Activated T-helper 9 cell treated with anti-CD3 and anti-CD28 coated beads, Interleukin-2, amount 50 U/mL, for 16 hours (primary cell): ENCODE measurements at places on chromosomes 16 and 17.
A peak's percentile ranks its signal among the peaks of the same experiment; 100 is the strongest.

GRCh38 chr17:80742581-80743180 lies 198.0 kb downstream of the RPTOR start:
- DNase-seq, result no peak

DNA sequence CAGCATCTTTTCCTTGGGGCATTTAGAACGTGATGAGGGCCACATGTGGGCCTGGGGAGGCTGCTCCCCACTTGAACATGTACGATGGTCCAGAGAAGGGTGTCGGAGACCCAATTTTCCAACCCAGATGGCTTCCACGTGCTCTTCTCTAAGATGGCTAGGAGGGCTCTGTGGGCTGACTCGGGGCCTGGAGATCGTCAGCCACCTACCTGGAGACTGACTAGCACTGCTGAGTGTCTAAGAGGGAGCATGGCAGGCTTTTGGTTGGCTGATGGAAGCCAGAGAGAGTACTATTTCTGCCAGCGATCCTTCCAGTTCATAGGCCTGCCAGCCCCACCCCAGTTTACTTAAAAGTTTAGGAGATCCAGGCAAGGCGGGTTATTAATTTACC lies 60.2 kb upstream of the CLEC18A start:
- no peak for DNase-seq

- DNase-seq, result no peak
Measured at GRCh38 chr16:46573008-46573833, 48.0 kb downstream of the SHCBP1 start.

DNA sequence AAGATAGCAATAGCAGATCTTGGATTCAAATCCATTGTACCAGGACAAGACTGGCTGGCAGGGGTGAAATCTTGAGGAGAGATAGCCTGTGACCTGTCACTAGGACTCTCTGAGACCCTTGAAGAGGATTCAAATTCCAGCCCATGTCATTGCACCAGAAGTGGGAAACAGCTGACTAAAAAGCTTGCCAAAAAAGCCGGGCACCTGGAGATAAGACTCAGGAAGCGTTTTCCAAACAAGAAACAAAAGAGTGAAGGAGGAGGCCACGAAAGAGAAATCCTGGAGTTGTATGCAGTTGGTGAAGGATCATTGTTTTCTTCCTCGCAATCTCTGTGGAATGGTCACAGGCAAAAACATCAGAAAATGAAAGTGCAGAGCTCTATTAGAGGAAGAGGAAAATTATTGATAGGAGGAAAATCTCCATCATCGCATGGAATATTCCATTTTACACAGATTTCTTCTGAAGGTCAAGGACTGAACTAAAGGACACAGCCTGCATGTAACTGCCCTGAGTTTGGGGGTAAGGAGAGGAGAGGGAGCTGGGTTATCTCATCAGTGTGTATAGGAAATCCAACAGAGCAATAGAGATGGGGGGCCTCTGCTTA lies 9.0 kb upstream of the WSB1 start:
- DNase-seq, result no peak

DNA sequence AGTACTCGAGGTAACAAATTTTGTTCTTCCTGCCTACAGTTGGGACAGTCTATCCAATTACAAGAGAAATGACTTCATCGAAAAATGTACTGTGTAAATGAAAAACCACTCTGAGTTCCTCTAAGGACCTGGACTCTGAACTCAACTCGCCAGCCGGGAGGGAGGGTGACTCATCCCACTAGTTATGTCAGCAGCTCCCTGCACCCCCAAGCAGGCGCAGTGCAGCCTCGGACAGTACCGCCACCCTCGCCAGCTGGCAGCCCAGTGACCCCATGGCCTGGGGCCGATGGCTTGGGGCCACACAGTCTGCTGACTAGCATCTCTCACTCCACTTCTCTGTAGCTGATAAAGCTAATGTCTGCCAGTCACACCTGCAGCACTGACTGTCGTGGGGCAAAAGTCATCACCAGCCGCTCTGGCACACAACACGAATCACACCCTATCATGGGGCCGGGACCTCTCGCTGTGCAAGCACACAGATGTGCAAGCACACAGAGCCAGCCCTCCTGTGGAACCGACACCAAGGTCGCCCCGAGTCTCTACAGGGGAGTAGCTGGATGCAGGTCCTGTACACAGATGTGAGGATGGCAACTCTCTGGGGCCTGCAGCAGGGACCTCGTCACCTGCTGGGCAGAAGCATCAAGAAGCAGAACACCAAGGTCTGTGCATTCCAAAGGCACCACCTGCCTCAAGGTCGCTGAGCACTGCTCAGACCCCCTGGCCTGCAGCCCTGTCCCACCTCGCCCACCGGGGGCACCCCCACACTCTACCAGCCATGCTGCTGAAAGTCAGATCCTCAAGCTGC lies 5.7 kb downstream of the CSNK1D start:
- no peak for DNase-seq

DNA sequence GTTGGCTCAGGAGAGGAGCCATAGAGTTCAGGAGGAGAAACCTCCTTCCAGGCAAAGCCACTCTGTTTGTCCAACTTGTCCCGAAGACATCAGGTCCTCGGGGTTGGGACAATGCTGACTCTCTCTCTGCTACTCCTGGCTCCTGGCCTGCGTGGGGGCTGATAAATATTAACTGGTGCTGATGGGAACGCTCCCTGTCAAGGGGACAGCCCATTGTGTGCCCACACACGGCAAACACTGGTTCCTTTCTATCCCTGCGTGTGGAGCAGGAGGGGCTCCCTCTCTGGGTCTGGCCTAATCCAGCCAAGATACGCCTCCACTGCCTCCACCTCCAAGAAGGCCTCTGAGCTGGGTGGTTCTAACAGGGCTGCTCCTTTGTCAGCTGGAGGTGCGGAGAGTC lies 4.4 kb downstream of the KIF19 start:
- no peak for DNase-seq

DNA sequence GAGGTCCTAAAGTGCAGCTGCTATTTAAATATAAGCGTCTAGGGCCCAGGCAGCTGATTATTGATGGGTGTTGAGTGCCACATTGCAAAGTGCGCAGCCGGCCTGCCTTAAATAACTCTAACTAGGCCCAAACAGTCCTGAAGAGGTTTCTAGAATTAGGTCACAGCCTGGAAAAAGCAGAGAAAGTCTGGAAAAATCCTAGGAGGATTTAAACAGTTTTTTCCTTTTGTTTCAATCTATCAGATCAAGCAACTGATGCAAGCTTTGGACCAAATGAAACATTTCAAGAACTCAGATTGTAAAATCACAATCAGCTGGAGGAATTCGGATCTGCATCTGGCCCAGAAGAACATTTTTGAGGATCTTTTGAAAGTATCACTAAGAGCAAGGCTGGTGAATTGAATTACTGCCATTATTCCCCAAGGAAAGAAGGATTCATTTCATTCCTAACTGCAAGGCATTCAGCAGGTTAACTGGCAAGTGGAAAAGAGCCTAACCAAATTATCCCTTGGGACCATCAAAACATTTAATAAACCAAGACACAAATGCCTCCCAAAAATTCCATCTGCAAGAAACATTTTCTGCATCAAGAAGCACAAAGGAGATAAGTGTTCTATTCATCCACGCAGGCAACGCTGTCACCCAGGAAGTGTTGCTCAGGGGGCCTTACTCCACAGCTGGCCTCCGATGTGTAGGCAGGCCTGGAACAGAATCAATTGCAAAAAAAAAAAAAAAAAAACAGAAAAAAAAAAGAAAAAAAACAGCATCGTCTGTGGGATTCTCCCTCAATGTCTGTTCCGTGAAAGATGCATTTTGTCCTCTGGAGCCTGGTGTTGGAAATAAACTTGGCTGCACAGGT lies 46.1 kb downstream of the IRX3 start:
- DNase-seq, result no peak

DNA sequence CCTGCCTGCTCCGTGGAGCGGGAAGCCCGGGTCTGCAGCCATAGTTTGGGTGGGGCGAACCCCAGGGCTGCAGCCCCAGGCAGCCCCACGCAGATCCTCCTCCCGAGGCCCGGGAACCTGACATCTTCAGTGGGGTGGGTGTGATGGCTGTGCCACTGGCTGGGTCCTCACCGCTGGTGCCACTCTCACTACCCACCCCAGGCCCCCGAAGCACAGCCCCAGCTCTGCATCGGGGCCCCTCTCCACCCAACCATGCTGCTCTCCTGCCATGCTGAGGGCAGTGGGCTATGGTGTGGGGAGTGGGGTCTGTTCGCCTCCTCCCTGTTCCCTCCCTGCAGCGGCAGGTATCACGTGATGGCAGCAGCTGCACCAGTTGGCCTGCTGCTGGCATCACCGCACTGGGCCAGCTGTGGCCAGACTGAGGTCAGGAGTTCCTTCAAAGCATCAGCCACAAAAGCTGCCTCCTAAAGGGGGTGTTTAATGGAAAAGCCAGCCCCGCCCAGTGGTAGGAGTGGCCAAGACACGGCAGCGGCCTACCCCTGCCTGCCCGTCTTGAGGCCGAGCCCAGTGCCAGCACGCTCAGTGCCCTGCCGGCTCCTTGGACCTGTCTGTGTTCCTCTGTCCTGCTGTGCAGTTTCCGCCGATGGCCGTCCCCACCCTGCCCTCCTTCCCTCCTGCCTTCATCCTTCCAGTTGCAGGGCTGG lies 10.8 kb downstream of the KCTD5 start:
- no peak for DNase-seq

GRCh38 chr17:51541215-51541614 lies 280.9 kb downstream of the UTP18 start:
- DNase-seq, result no peak

- no peak for DNase-seq
Measured at GRCh38 chr16:30187971-30188561, 4.7 kb downstream of the CORO1A start.

- no peak for DNase-seq
Measured at GRCh38 chr16:12405089-12405488, 398.6 kb downstream of the CPPED1 start.

GRCh38 chr16:47096297-47096696 lies 47.4 kb downstream of the NETO2 start:
- DNase-seq, result no peak

DNA sequence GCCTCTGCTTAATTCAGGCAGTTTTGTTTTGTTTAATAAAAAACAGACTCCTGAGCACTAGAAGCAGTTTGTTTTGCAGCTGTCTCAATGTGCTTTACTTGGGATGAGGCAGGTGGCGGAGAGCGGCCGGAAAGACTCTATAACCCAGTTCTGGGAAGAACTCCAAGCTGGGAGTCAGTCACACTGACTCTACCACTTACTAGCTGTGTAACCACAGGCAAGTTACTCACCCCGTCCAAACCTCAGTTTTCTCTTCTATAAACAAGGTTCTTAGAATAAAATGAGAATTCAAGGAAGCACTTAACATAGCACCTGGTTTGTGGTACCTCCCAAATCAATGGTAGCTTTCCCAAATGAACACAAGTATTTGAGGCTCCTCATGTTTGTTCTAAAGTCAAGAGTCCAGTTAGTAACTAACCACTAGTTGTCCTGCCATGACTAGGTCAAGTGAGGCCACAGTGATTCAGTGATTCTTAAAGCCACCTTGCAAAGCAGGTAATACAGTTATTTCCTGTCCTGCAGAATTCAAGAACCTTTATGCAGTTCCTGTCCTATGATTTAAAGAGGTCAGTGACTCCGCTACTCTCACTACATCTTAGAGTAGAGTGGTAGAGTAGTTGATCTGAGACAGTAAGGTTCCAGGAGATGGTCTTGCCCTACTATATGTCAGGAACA lies 2.7 kb downstream of the TXNDC17 start:
- DNase-seq, result no peak

DNA sequence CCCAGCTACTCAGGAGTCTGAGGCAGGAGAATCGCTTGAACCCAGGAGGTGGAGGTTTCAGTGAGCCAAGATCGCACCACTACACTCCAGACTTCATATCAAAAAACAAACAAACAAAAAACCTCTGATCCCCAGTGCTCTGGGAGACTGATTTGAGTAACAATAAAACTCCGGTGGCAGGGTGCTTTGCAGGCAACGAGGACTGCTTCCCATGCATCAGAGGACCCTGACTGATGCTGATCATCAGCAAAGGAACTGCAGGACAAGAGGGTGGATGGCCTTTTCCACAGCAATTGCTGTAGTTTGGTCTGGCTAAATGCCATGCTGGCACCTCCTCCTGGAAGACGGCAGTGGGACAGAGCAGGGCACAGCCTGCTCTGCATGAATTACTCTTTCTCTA lies 6.4 kb upstream of the SLC39A11 start:
- DNase-seq, result no peak

DNA sequence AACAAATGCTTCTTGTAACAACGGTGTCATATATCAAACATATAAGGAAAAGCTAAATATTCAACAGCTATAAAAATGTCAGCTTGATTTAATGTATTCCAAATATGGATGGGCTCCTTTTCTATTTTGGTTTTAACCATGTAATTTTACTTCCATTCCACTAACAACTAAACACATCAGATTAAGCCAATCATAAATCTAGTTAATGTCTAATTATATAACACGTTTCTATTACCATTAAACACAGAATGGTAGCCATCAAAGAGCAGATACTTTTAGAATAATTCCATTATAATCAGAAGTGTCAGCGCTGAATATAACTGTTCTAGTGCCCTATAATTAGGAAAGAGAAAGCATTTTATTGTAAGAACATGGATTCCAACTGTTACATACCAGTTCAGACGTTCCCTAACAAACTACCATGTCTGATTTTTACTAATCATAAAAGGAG lies 10.0 kb downstream of the CMC2 start:
- no peak for DNase-seq

DNA sequence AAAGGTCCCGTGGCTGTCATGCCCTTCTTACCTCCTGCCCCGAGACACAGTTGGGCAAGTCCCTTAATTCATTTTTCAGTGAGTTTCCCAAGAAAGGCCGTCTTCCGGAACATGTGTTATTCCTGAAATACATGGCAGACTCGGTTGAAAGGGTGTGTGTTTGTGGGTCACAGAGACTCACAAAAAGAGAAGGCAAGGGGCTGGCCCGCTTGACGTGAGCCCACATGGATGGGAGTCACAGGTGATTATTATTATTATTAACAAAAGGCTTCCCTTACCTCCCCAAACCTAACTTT lies 34.1 kb upstream of the CCR7 start:
- no peak for DNase-seq

- DNase-seq, result no peak
Measured at GRCh38 chr16:920051-920681, 50.6 kb downstream of the LMF1 start.

GRCh38 chr17:2898255-2898926 lies 102.2 kb downstream of the RAP1GAP2 start:
- DNase-seq, result no peak

DNA sequence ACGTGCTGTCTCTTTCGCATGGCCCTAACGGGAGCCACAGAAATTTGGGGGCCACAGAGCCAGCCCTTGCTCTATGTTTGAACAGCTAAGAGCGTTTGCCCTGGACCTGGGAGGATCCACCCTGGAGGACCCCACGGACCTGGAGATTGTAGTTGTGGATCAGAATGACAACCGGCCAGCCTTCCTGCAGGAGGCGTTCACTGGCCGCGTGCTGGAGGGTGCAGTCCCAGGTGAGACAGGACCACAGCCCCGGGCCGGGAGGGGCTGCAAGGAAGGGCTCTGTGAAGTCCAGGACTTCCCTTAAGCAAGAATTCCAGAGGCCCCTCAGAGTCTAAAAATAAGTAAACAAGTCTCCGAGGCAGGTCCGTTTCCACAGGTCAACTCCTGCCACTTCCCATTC lies 11.9 kb downstream of the CDH15 start:
- no peak for DNase-seq

GRCh38 chr16:9338510-9338909 lies 247.1 kb downstream of the HAPSTR1 start:
- no peak for DNase-seq

- peak; percentile 84 for DNase-seq
Measured at GRCh38 chr17:8151120-8151640, 1.0 kb downstream of the PER1 start.
